B cell (primary cell): ENCODE measurements at places on chromosomes 16 and 17.
A peak's percentile ranks its signal among the peaks of the same experiment; 100 is the strongest.

GRCh38 chr17:2814481-2815341, 18.5 kb downstream of the RAP1GAP2 start:
- DNase-seq = peak; percentile 95

DNA sequence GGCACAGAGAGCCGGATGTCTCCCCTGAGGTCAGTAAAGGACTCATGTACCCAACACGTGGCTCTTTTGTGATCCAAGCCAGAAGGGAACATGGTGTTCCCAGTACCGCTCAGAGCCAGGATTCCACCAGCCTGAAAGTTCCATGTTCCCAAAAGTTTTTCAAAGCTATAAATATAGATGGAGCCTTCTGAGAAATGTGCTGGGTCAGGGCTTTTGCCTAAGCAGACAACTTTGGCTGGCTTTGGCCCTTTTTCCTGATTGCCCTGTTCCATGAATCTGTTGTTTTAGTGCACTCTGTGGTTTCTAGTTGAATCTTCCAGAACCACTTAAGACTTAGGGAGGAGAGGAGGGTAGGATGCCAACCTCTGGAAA, 128.5 kb upstream of the HS3ST2 start:
- DNase-seq = no peak

DNA sequence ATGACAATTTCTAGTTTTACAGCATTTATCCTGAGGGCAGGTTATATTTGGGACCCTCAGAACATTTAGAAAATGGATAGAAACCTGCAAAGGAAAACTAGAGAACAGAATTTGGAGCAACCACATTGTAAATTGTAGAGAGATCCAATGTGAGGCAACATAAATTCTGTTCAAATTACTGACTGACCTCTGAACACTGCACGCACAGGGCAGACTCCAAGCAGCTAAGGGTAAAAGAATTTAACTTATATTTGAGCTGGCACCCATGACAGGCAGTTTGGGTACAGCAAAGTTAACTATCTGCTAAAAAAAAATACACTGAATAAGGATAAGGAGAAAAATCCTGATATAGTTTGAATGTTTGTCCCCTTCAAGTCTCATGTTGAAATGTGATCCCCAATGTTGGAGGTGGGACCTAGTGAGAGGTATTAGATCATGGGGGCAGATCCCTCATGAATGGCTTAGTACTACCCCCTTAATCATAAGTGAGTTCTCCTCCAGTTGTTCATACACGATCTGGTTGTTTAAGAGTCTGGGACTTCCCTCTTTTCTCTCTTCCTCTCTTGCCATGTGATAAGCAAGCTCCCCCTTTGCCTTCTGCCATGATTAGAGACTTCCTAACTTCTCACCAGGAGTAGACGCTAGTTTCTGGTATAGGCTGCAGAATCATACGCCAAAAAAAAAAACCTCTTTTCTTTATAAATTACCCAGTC, 75.7 kb downstream of the FBXL20 start:
- DNase-seq = peak; percentile 19

- DNase-seq = no peak
Observed at GRCh38 chr17:2706911-2707510, 4.6 kb downstream of the CLUH start.

DNA sequence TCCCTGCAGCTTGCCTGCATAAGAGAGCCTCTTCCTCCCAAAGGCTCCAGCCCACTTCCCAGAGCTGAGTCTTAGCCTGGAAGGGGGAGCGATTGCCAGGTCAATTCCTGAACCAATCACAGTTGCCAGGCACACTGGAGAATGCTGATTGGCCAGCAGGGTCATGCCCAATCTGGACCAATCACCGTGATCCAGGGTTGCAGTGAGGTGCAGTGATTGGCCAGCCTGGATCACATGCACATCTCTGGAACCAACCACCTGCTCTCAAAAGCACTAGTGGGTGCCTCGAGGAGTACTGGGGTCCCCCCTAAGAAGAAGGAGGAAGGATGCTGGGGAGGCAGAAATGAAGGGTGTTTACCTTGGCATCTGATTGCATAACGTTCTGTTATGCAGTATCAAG, 18.4 kb downstream of the NAGPA start:
- no peak for DNase-seq

- no peak for DNase-seq
Observed at GRCh38 chr17:36736201-36737156, 135.1 kb downstream of the MRM1 start.

- DNase-seq = no peak
Observed at GRCh38 chr16:67437513-67437912, 6.6 kb downstream of the HSD11B2 start.

- DNase-seq = no peak
Observed at GRCh38 chr16:79628988-79629387, 28.5 kb upstream of the MAF start.

DNA sequence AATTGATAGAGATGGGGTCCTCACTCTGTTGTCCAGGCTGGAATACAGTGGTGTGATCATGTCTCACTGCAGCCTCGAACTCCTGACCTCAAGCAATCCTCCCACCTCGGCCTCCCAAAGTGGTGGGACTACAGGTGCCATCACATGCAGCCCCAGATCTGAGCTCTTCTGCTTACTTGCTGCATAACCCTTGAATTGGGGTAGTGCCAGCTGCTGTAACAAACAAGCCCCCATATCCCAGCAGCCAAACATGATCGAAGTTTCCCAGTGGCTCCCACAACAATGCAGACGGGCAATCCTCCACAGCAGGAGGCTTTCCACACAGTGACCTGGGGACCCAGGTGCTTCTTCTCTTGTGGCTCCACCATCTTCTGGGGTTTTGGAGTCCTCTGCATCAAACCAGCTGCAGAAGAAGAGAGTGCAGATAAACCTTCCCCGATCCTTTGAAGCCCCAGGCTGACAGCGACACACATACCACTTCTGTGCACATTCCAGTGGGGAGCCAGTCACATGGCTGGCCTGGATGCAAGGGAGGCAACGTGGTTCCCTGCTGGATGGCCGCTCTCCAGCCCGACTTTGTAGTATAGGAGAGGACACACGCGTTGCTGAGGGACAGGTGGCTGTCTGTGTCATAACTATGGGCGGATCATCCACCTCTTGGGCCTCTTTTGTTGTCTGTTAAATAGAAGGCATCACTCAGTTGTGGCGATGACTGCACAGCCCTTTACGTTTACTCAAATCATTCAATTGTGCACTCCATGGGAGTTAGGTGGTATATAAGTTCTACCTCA, 16.7 kb downstream of the SBK1 start:
- DNase-seq = no peak

- no peak for DNase-seq
Observed at GRCh38 chr16:57618296-57619132, 9.9 kb upstream of the ADGRG1 start.

DNA sequence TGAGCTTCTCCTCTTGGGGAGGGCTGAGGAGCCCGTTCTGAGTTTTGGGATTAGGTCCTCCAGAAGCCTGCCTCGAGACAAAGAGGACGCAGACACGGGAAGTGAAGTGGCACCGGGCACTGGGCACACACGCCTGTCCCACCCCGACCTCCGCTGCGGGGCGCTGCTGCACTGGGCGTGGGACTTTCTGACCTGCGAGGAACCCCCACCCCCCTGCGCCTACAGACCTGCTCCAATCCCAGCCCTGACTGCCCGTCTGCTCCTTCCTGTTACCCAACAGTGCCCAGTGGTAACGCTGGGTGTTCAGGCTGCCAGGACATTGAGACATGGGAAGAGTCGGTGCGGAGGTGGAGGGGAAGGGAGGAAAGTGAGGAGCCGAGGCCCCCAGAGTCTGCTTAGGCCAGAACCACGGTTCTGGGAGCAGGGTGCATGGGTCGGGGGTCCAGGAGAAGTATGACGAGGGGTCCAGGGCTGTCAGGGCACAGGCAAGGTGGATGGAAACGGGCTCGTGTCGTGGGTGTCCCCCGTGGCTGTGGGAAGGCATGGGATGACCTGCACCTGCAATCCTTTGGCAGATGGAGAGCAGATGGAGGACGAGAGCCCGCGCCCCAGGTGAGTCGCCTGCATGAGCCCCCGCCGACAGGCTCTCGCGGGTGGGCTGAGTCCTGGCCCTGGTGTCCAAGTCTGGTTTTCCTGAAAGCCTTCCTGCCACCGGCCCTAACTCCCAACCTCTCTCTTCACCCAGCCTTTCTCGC, 112.0 kb upstream of the CREBBP start:
- DNase-seq = no peak

GRCh38 chr17:5014357-5014756, 16.6 kb downstream of the KIF1C start:
- DNase-seq = no peak

DNA sequence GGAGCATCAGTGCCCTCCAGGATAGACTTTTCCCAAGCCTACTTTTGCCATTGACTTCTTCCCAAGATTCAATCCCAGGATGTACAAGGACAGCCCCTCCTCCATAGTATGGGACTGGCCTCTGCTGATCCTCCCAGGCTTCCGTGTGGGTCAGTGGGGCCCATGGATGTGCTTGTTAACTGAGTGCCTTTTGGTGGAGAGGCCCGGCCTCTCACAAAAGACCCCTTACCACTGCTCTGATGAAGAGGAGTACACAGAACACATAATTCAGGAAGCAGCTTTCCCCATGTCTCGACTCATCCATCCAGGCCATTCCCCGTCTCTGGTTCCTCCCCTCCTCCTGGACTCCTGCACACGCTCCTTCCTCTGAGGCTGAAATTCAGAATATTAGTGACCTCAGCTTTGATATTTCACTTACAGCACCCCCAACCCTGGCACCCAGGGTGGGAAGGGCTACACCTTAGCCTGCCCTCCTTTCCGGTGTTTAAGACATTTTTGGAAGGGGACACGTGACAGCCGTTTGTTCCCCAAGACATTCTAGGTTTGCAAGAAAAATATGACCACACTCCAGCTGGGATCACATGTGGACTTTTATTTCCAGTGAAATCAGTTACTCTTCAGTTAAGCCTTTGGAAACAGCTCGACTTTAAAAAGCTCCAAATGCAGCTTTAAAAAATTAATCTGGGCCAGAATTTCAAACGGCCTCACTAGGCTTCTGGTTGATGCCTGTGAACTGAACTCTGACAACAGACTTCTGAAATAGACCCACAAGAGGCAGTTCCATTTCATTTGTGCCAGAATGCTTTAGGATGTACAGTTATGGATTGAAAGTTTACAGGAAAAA, 9.7 kb upstream of the CYLD start:
- no peak for DNase-seq

DNA sequence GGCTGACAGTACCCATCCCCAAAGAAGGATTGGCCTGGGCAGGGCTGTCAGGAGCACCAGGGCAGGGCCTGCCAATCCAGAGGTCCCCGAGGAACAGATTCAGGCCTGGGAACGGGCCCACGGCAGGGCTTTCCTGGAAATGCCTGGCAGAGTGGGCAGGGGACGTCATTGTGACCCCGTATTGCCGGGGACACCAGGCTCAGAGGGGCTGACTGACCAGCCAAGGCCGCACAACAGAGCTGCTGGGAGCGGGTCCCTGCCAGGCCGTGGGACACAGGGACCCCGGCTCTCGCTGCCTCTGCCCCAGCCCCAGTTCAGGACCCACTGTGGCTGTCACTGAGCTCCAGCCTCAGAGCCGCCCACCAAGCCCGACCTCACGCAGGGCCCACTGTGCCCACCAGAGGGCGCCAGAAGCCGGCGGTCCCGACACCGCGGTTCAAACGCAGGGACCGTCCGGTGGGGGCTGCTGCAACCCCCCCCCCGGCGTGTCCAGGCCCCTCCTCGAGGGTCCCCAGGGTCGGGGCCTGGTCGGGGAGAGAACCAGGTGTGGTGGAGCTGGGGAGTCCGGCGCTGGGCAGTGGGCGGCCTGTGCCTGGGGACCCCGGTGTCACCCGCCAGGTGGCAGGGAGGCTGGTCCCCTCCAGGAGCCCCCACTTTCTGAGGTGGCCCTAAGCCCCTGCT, 15.2 kb upstream of the SSTR5 start:
- peak; percentile 28 for DNase-seq

DNA sequence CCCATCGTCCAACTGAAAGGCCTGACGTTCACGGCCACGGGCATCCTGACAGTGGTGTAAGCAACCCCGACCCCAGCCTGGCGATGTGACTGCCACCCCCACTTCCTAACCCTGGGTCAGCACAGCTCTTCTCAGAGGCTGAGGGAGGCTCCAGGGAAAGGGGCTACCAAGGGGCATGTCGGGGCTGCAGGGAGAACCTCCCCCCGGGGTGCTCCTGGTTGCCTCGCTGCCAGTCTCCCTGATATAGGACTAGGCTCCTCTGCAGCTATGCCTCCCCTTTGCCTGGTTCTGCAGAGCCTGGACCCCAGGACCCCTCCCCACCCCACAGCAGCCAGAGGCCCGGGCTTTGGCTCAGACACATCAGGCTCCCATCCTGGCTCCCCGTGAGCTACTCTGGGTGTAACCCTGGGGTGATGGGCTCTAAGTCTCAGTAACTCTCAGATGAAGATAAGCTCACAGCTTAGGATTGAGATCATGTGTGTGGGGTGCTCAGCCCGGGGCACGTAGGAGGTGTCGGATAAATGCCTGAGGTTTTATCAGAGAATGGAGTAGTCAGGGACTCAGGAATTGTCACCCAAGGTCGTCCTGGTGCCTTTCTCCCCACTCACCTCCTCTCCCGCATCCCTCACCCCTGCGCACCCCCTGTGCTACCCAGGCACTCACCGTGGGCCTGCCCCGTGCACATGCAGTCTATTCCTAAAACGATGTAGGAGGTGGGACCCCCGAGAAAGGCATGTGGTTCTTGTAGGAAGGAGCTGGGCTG, 10.6 kb downstream of the ITGAD start:
- no peak for DNase-seq

DNA sequence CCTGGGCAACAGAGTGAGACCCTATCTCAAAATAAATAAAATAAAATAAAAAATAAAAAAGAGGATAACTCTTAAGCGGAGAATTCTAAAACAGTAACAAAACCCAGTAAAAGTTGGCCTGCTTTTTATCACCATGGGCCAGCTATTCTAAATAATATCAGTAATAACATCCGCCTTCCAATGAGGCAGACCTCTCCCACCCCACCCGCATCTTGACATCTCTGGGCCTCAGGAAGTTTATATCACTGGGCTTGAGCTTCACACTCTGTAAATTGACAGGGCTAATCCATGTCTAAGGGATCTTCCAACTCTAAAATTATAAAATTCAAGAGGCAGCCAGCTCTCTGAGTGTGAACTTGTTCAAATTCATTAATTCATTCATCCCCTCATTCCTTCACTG, 82.9 kb upstream of the MTMR4 start:
- DNase-seq = no peak

DNA sequence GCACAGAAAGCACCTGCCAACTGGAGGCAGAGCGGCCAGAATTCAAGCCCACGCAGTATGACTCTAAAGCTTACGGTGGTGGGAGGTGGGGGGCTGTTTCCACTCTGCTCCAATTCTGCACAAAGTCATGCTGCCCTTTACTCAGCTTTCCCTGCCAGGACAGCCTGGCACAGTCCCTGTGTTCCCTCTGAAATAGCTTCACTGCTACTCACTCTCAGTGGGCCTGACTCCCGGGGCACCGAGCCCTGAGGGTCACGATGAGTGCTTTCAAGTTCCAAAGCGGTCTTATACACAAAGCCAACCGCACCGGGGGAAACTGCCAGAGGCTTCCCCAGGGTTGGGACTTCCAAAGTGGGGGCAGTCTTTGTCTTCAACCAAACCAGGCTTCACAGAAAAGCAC, 306.1 kb upstream of the XYLT1 start:
- DNase-seq = no peak

GRCh38 chr17:64411999-64412771, 21.5 kb upstream of the PECAM1 start:
- DNase-seq = peak; percentile 79

- DNase-seq = no peak
Observed at GRCh38 chr16:48499923-48500381, 110.0 kb downstream of the N4BP1 start.

GRCh38 chr17:81418710-81419318, 23.6 kb downstream of the BAHCC1 start:
- no peak for DNase-seq
